ENCODE measurements at places on chromosomes 1 and 21. TPM values are rescaled to one million over a fixed set of nuclear protein-coding genes. Genes with fewer than 3 reads are reported as not detected.

- H3K27ac ChIP-seq, result peak overlapping the region; percentile 85
- H3K27me3 ChIP-seq, result no peaks in the 10 kb centered on the region
- peaks cover 55% of the 10 kb centered on the region for H3K4me1 ChIP-seq
- DNase-seq, result peak; percentile 76
Measured at GRCh38 chr21:42737951-42738590, 84.7 kb downstream of the PDE9A start.

DNA sequence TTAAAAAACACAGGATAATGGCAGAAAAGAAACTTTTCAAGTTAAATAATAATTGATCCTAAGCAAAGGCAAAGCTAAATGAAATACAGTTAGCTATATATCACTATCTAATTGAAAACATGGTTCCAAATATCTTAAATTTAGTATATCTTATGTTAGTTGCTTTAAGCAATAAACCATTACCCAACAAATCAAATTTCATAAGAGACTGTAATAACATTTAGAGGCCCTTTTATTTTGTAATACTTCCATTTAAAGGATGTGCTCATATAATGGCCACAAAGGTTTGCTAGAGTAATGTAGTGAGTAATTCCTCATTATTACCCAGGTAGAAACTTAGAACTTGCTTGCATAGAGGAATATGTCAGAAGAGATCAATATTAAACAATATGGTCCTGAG lies 32.3 kb downstream of the RPL5 start:
- H3K27me3 ChIP-seq, result no peaks in the 10 kb centered on the region
- no peaks in the 10 kb centered on the region for H3K36me3 ChIP-seq
- no peak overlapping the region for H3K27ac ChIP-seq
- no peak for DNase-seq
- H3K4me1 ChIP-seq, result no peaks in the 10 kb centered on the region

DNA sequence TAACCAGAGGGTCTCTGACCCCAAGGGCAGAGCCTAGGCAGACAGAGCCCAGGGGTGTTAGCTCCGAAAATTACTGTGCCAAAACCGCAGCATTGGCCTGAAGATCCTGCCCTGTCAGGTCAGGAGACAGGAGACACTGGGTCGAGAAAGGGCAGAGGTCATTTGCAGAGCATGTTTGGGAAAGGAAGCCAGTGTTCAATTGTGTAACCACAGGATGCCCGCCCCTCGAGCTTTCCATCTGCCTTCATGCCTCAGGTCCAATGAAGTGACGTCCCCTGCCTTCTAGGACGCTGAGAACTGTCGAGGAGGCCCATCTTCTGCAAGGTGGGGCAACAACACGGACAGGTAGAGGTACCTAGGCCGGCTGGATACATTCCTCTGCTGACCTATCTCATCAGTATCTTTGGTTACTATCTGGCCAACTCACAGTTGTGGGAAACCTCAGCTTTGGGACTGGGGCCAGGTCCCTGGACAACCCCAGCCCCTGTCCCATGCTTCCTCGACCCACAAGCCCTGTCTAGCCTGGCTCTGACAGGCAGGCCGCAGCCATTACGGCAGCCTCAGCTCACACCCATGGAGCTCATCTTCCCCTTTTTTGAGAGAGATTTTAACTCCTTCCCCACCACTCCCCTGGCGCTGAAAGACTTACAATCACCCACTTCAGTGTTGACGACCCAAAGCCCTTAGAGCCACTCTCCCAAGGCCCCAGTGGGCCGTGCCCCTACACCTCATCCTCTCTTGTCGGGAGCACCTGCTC lies 1.3 kb downstream of the ARL8A start:
- peak overlapping the region; percentile 94 for H3K27ac ChIP-seq
- H3K36me3 ChIP-seq, result peaks cover 17% of the 10 kb centered on the region
- peak overlapping the region; percentile 92 for H3K4me3 ChIP-seq
- peak; percentile 69 for DNase-seq
- H3K27me3 ChIP-seq, result no peaks in the 10 kb centered on the region
- peaks cover 38% of the 10 kb centered on the region for H3K4me1 ChIP-seq

- no peaks in the 10 kb centered on the region for H3K27me3 ChIP-seq
- H3K27ac ChIP-seq, result no peak overlapping the region
- no peak overlapping the region for H3K4me3 ChIP-seq
- H3K4me1 ChIP-seq, result peaks cover 4% of the 10 kb centered on the region
- DNase-seq, result no peak
Measured at GRCh38 chr1:210218047-210218446, 14.5 kb upstream of the SERTAD4 start.

GRCh38 chr1:150628766-150629114 lies 672 bp downstream of the ENSA start:
- H3K4me1 ChIP-seq, result peaks cover 21% of the 10 kb centered on the region
- H3K27ac ChIP-seq, result peak overlapping the region; percentile 94
- H3K27me3 ChIP-seq, result no peaks in the 10 kb centered on the region
- peak overlapping the region; percentile 75 for H3K4me3 ChIP-seq
- no peak for DNase-seq

DNA sequence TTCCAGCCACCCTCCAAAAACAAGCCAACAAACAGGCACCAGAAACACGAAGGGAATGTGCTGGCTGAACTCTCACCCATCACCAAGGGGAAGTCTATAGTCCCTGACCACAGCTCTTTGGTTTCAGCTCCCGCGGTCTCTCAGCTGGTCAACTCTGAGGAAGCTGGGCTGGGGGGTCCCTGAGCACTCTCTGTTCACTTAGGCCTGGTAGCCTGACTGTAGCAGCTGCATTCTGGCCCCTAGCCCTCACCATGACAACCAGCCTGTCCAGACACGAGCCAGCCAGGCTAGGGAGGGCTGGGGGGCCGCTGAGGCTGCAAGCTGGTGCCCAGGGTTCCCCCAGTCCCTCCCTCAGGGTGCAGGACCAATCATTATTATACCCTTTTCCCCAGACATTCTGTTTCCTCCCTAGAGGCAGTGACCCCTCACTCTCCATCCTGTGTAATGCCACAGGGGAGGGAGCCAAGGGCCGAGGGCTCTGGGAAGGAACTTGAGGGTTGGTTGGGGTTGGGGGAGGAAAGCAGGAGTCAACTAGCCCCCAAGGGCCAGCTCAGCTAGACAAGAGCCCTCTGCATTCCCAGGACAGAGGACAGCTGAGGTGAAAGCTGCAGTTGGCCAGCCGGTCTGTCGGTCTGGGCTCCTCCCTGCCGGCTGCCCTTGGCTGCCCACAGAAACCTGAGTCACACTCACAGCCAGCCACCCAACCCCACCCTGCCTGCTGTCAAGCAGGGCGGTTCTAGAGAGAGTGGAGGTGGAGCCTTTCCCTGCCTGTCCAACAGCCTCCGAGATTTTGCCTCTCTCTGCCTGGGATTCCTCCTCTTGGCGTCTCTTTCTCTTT lies 1.2 kb upstream of the TRAPPC3 start:
- H3K4me1 ChIP-seq, result peaks cover 66% of the 10 kb centered on the region
- peak overlapping the region; percentile 98 for H3K27ac ChIP-seq
- H3K27me3 ChIP-seq, result no peaks in the 10 kb centered on the region
- H3K36me3 ChIP-seq, result no peaks in the 10 kb centered on the region

Gene CASQ2
- total RNA-seq, result 3.3 TPM

Data from lower lobe of right lung (tissue), 2 donors.